Activated CD4-positive, alpha-beta T cell treated with anti-CD3 and anti-CD28 coated beads, Interleukin-2, amount 50 U/mL, for 1 hour (primary cell): ENCODE measurements at places on chromosomes 4 and X.
A peak's percentile ranks its signal among the peaks of the same experiment; 100 is the strongest.

GRCh38 chr4:42531341-42532030 lies 125.4 kb downstream of the ATP8A1 start:
- DNase-seq: no peak

- DNase-seq: no peak
These were observed 58.9 kb downstream of the TLR10 start for GRCh38 chr4:38723726-38724474.

DNA sequence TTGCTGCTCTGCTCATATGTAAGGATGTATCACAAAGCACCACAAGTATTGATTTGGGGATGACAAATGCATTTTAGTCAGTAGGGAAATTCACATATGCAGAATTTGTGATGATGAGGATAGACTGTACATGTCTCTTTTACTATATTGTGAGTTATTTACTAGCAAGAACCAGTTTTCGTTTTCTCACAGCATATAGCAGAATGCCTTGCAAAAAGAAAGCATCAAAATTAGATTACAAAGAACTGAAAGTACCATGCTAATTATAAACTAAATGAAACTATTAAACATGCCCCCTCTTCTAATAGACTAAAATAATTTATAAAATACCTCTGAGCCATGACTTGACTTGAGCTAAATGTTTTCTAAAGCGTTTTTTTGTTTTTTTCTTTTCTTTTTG lies 20.1 kb downstream of the TNIP3 start:
- no peak for DNase-seq

- DNase-seq: no peak
These were observed 12.1 kb upstream of the SLAIN2 start for GRCh38 chr4:48329193-48329592.

GRCh38 chr4:73948990-73949706 lies 32.7 kb downstream of the PF4 start:
- DNase-seq: no peak

GRCh38 chr4:170259631-170260153 lies 169.9 kb upstream of the AADAT start:
- DNase-seq: no peak

DNA sequence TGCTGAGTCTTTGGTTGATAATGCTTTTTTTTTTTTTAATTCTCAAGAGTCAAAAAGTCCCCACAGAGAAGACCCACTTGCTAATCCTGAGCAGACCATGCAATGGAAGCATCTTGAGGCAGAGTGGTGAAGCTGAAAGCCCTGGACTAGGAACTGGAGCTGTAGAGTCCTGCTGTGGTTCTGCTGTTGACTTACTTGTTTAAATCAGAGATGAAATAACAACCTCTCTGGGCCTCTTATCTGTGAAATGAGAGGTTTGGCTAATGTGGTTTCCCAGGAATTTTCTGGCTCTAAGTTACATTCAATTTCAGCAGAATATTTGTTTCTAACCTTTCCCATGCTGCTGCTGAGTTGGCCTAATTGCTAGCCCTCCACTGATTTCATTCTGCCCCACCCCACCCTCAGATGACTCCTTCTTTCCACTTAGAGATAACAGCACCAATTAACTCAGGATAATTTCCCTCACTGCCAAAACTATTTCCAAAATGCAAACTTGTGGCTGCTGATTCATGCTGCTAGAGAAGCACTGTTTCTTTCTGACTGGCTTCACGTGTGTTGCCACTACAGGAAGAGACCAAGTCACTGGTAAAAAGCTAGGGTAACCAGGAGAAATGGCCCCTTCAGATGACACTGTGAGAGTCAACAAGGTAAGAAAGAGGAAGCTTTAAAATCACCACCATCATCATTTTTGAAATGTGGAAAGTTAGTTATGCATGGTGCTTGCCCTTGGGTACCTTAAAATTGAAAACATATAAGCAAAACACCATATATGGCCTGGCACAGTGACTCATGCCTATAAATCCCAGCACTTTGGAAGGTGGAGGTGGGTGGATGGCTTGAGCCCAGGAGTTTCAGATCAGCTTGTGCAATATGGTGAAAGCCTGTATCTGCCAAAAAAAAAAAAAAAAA lies 326.4 kb downstream of the DCHS2 start:
- no peak for DNase-seq

DNA sequence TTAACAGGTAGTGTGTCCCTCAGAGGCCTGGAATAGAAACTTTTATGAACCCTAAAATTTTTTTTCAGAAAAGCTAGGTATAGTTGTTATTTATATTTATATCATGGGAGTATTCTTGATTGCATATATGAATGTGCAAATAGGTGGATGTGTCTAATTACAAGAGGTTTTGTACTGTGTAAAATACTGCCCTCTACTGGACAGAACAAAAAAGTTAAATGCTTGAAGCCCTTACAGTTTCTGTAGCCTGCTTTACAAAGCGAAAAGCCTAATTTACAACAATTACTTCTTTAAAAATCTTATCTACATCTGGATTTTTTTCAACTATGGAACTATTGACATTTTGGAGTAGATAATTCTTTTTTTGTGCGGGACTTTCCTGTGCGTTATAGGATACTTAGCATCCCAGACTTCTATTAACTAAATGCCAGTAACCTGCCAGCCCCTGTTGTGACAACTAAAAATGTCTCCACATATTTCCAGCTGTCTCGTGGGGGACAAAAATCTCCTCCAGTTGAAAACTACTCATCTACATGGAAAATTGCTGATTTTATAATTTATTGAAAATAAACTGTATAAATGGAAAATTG lies 35.1 kb downstream of the ENPEP start:
- DNase-seq: no peak

GRCh38 chr4:158253350-158253980 lies 43.2 kb downstream of the TMEM144 start:
- peak; percentile 27 for DNase-seq

DNA sequence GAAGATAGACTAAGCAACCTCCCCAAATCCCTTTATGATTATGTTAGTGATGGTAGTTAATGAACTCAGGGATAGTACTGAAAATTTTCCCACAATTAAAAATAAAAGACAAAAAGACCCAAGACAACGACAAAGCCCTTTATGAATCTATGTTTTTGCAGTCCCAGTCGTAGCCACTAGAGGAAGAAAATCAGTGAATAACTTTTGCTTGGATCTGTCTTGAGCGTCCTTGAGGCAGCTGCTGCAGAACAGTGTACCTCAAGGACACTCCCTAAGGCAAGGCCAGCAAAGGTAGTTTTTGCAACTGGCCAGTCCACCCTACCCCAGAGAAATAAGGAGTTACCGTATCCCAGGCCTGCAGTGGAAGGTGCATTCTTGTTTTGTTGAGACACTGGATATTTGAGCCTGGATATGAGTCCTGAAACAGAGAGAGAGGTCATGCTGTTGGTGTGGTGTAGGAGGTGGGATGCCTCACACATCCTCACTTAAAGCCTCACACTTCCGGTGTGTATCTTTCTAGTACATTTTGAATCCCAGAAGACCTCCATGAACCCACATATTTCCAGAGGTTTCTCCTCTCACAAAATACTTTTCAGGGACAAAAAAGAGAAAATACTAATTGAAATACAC lies 8.7 kb upstream of the TIMM8A start:
- DNase-seq: no peak

DNA sequence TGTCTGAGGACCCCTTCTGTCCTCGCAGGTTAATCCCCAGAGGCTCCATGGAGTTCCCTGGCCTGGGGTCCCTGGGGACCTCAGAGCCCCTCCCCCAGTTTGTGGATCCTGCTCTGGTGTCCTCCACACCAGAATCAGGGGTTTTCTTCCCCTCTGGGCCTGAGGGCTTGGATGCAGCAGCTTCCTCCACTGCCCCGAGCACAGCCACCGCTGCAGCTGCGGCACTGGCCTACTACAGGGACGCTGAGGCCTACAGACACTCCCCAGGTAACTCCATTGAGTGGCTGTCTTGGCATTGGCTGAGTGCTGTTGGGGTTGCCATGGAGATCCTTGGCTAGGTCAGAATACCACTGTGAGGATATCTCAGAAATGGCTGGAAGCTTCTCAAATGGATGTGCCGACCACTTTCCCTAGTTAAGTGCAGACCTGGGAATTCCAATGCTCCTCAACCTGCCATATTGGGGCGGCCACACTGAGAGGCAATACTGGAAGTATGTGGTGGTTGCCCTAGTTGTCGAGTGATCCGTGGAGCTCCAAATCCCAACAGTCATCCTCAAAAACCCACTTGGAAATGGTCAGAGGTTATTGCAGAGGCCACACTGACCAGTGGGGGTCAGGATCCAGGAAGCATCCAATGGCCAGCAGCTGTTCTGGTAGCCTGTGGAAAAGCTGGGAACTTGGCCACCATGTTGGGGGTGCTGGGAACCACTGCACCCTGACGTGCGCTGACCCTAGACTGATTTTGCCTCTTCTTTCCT lies 4.9 kb downstream of the GATA1 start:
- DNase-seq: no peak

DNA sequence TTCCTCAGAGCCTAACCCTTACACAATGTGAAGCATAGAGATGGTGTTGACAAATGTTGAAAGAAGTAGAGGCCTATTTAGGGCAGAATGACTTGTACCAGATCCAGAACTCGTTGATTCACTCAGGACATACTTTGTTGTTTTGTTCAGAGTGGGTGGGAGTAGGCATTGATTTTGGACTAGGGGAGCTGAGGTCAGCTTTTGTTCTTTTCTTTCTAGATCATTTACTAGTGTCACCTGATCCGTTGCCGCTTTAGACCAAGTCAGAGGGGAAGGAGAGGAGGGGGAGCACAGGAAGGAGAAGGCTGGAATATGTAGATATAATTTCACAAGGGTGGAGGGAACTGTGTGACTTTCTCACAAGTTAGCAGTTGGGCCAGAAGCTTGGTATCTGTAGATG lies 282.4 kb upstream of the GPC4 start:
- no peak for DNase-seq

- no peak for DNase-seq
These were observed 102.3 kb downstream of the F11 start for GRCh38 chr4:186368281-186368680.

- no peak for DNase-seq
These were observed 31.7 kb downstream of the BBS12 start for GRCh38 chr4:122764071-122764820.

- no peak for DNase-seq
These were observed 103.4 kb downstream of the MFAP3L start for GRCh38 chr4:169922632-169923276.

DNA sequence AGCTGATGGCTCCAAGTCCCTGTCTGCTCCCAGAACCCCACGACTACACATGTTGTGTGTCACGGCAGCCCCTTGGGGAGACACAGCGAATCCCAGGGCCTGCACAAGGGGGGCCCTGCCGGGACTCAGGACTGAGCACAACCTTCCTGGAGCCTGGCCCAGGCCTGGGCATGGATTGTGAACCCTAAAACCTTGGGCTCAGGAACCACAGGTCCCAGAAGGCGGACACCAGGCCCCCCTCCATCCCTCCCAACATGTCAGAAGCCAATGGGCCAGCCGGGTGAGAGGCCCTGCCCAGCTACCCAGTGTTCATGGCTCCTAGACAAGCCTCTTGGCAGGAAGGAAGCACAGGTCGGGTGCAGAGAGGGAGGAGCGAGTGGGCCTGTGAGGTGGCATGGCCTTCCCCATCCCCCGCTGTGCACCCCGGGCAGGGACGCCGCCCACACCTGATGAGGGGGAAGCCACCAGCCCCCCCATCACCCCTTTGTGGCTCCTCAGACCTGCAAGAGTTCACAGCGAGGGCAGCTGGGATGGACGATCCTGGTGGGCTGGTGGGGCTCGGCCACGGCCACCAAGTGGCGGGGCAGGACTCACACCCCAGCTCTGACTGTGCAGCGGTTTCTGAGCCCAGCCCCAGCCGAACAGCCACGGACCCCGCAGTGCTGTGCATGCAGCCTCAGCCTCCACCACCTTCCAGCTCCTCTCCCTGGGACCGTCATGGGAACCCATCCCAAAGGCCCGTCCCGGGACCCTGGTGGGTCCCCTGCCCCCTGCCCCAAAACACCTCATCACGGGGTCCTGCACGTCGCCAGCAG lies 3.7 kb downstream of the PDE6B start:
- no peak for DNase-seq

DNA sequence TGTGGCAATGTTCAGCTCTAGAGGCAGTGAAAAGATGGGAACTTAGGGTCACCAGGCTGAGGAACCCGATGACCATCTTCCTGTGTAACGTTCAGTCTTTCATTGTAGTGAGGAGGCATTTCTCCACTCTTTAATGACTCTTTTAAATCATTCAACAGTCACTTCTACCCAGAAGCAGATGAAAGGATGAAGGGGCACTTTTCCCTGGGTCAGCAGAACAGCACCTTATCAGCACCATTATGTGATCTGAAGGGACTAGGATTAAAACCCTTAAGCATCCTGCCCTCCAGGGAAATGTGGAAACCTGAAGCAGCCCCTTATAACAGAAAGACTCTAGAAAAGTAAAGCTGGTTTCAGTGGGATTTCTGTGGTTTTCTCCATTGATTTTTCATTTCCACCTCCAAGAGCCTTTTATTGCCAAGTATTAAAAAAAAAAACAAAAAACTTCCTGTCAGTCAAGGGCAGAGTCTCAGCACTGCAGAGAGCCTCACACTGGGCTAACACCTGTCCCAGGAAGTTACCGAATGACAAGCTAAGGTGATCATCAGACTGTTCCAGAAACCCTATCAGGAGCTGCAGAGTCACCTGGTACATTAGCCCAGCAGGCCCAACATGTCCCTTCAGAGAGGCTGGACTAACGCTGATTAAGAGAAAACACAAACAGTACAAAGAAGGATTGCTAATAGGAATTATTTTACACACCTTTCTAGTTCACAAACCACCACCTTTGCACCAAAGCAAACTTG lies 185.9 kb downstream of the SHROOM3 start:
- DNase-seq: no peak

GRCh38 chrX:96771486-96771885 lies 86.8 kb downstream of the DIAPH2 start:
- no peak for DNase-seq

DNA sequence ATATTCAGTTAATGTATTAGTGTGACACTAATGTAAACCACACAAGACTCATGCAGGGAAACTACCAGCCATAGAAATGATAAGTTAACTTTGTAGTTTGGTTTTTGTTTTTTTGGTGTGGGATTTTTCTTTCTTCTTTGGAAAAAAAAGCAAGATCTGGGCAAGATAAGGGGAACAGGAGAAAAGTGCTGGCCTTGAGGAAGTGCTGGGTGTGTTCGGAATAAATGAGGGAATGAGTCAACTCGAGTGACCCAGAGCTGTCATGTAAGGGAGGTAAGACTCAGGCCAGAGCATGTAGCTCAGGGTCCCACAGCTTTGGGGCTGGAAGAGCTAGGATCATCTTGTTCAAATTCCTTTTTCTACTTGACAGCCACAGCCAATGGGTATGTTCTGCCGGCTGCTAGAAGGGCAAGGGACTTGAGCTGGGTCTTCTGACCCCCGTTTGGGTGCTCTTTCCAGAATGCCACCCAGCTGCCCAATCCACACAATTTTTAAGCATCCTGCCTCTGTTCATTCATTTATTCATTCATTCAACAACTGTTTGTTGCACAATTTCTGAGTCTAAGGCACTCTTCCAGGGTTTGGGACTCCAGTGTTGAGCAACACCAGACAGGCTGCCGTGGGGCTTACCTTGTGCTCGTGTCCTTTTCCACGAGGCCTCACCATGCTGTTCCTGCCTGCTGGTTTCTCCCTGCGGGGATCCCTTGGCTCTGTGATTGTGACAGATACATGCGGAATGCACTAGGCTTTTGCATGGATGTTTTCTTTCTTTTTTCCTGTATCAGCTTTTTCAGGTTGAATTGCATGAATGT lies 54.5 kb downstream of the CLDN34 start:
- no peak for DNase-seq

GRCh38 chrX:11420851-11421250 lies 127.6 kb downstream of the AMELX start:
- DNase-seq: no peak
